ENCODE measurements at places on chromosomes 12 and 14.
A peak's percentile ranks its signal among the peaks of the same experiment; 100 is the strongest.

GRCh38 chr12:66365718-66366490, 63.6 kb downstream of the HELB start:
- DNase-seq, result no peak

- DNase-seq, result no peak
Observed at GRCh38 chr12:4526923-4527546, 11.7 kb upstream of the RAD51AP1 start.

GRCh38 chr14:80127466-80127865, 83.8 kb downstream of the DIO2 start:
- DNase-seq, result no peak

- DNase-seq, result no peak
Observed at GRCh38 chr12:58942345-58942744, 22.0 kb upstream of the LRIG3 start.

DNA sequence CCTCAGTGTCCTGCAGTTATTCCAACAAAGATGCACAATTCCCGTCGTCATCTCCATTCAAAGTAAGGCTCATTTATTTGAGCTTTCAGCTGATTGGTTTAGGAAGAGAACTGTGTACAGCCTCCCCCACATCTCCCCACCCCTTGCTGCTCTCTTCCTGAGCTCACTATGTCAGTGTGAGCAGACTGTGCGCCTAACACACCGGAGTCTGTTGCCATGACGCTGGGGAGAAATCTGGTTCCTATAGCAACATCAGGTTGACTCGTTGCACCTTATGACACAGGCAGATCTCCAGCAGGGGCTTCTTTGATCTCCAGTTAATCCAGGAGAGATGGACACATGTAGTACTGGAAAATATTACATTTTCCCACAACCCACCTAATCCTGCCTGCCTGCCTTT, 319.4 kb downstream of the CACNA1C start:
- no peak for DNase-seq

GRCh38 chr14:70622111-70622712, 19.5 kb upstream of the TTC9 start:
- DNase-seq, result peak; percentile 32

GRCh38 chr12:20309504-20310148, 58.7 kb upstream of the PDE3A start:
- DNase-seq, result no peak

DNA sequence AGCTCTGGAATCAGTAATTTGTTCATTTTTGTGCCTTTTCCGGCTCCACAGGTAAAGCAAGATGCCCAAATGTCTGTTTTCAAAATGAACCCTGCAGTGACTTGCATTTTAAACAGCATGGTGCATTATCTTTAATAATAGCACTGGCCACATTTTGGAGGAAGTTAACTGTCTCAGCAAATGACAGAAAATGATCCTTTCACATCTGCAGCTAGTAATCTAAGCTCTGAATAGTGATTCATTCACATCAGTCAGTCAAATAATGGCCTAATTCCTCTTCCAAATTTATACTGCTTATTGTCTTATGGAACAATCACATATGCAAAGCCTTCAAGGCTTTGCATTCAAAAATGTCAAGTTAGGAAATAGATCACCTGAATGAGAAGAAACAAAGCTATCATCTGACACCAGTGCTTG, 75.6 kb downstream of the PPM1H start:
- DNase-seq, result no peak

DNA sequence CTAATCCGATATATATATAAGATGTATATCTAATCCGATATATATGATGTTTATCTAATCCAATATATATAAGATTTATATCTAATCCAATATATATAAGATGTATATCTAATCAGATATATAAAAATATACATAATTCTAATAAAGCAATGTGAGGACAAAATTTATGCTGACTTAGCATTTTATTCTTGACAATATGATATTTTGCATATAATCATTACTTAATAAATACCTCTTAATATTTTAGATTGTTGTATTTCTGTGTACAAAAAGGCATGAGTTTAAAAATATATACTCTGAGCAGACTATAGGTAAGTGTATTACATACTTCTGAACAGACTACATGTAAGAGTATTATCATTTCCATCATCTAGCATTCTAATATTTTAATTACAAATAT, 18.9 kb downstream of the GLIPR1L2 start:
- no peak for DNase-seq

- DNase-seq, result no peak
Observed at GRCh38 chr12:3418609-3419390, 72.2 kb upstream of the PRMT8 start.

DNA sequence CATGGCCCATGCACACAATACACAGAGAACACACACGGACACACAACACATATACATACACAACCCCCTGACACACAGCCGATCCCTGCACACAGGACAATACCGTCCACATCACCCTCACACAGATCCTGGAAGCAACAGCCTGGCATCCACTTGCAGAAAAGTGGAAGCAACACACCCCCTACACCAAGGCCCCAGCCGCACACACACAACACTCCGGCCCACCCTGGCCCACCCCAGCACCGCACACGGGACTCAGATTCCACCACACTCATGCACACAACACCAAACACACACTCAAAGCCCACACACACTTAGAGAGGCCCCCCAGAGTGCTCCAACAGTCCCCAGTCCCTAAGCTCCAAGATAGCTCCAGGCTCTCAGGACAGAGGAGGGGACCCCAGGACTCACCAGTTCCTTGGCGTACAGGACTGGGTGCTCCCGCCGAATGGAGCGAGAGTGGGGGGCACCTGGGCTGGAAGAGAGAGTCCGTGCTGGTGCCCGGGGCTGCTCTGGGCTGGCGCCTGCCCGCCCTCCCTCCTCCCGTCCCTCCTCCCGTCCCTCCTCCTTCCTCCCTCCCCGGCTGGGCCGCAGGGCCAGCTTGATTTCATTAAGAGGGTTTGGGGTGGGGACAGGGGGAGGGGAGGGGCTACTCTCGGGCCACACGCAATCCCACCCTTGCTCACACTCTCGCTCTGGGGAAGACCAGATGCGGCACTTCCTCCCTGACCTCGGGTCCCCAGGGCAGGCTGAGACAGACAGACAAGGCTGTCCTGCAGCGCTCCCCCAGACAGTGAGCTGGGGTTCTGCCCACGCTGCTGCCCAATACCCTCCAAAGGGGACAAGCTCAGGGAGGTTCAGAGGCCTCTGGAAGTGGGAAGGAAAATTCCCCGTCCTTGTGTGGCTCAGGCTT, at the start of gene TMEM119:
Gene TMEM119 (minus strand): TSS at position 526 of the 913 bp plus-strand sequence. CDS start 5,701 bp downstream, outside the sequence.
- DNase-seq, result no peak

Data from stimulated activated CD4-positive, alpha-beta T cell treated with anti-CD3 and anti-CD28 coated beads, Interleukin-4, amount 100 ng/mL, for 48 hours (primary cell).